Kidney (tissue), 22 donors: ENCODE measurements at places on chromosomes 1 and 21.

GRCh38 chr1:26317612-26318337 is at the start of gene CD52:
Gene CD52, plus strand, starts transcription at chr1:26317958. Its CDS starts 60 bp downstream, at chr1:26318018.
- DNase-seq, result no peak
- H3K27ac ChIP-seq, result no peak within 1 kb of the TSS
- H3K36me3 ChIP-seq, result no peaks in the 10 kb centered on the region
- H3K4me3 ChIP-seq, result no peak within 1 kb of the TSS
- H3K27me3 ChIP-seq, result no peaks in the 10 kb centered on the region
- H3K4me1 ChIP-seq, result peaks cover 3% of the 10 kb centered on the region

DNA sequence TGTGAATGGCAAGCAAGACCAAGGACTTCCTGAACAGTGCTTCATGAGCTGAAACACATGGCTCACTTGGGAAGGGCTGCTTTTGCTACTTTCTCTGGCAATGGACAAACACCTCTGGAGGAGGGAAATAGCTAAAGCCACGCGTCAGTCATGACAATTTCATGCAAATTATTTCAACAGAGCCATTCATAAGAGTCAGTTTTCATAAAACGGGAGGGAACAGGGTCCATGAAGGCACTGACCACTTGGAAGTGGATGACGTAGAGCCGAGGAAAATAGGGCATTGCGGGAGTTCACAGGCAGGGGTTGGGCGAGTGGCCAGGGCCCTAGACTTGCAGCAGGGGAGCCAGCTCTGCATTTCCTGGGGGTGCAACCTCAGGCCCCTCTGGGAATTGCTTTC is 43.9 kb downstream of the SDC3 start:
- H3K4me3 ChIP-seq, result no peak overlapping the region
- H3K36me3 ChIP-seq, result no peaks in the 10 kb centered on the region
- no peaks in the 10 kb centered on the region for H3K27me3 ChIP-seq
- no peaks in the 10 kb centered on the region for H3K4me1 ChIP-seq
- DNase-seq, result no peak

DNA sequence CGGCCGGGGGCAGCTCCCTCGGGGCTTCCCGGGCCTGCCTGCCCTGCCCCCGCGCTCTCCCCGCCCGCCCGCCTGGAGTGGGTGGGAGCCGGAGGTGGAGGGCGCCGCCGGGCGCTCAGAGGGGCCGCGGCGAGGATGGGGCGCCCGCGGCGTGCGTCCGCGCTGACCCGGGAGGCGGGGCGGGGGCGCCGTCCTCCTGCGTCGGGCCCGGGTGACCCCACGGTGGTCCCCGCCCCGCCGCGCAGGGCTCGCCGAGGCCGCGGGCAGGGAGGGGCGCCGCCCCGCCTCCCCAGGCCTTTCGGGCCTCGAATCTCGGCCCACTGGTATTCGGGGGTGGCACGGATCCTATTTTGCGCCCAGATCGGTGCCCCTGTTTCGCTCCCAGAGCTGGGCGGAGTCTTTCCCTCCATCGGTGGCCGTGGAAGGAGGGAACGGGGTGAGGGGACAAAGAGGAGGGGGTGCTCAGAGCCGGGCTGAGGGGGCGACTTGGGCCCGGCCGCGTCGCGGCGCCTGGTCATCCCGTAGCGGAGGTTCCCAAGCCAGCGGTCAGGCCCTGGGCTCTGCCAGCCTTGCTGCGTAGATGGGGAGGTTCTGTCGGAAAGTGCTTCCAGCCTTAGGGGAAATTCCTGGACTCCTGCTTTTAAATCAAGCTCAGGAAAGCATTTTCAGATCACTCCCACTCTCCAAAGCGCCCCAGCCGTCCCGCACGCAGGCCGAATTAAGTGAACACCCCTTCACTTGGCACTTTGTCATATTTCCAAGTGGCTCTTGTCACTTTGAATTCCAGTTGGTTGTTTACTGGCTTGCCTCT is 545 bp downstream of the PATJ start:
- H3K4me3 ChIP-seq, result peak overlapping the region; percentile 73
- no peaks in the 10 kb centered on the region for H3K4me1 ChIP-seq
- no peaks in the 10 kb centered on the region for H3K27me3 ChIP-seq
- DNase-seq, result peak; percentile 76

GRCh38 chr1:33464552-33464951 is 7.9 kb upstream of the ZSCAN20 start:
- no peaks in the 10 kb centered on the region for H3K4me1 ChIP-seq
- H3K27ac ChIP-seq, result no peak overlapping the region
- no peak for DNase-seq
- no peak overlapping the region for H3K4me3 ChIP-seq
- H3K36me3 ChIP-seq, result no peaks in the 10 kb centered on the region

DNA sequence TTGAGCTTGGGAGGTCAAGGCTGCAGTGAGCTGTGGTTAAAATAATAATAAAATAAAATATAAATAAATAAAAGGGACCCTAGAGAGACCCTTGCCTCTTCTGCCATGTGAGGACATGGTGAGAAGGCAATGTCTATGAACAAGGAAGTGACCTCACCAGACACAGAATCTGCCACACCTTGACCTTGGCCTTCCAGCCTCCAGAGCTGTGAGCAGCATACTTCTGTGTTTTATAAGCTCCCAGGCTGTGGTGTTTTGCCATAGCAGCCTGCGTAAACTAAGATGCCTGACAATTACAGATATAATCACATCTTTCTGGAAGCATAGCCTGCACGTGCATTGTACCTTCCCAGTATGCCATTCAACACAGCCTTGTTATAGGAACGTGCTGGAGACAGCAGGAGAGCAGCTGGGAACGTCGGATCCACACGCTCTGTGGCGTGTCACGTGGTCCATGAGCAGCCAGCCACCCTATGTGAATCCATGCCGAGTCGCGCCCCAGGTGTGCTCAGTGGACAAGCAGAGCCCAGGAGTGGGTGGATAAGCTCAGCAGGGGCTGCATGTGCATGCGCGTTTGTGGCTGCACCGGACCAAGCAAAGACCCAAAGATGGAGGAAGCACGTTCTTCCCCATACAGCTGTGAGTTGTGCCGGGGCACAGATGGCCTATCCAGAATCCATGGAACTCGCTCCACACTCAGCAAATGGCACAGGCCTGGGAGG is 17.8 kb downstream of the WNT9A start:
- H3K27ac ChIP-seq, result no peak overlapping the region
- DNase-seq, result no peak
- H3K36me3 ChIP-seq, result no peaks in the 10 kb centered on the region
- no peak overlapping the region for H3K4me3 ChIP-seq

- H3K27me3 ChIP-seq, result no peaks in the 10 kb centered on the region
- no peaks in the 10 kb centered on the region for H3K4me1 ChIP-seq
- H3K36me3 ChIP-seq, result no peaks in the 10 kb centered on the region
- no peak for DNase-seq
These were observed 457.7 kb upstream of the RUNX1 start for GRCh38 chr21:35506771-35507170.

DNA sequence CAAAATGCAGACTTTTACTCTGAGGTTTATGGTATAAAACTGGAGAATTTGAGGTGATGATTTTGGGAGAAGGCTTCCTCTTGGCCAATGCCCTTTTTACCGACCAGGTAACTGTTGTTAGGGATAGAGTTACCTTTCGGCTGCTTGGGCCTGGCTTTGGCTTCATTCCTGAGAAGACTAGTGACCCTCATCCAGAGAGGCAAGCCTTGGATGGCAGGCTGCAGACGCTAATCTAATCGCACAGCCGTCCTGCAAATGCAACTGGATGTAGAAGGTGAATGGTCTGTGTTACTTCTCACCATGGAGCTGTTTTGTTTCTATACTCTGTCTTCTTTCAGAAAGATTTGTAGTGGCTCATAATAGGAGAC is 124.6 kb downstream of the CNIH3 start:
- H3K4me1 ChIP-seq, result no peaks in the 10 kb centered on the region
- H3K27ac ChIP-seq, result no peak overlapping the region
- H3K36me3 ChIP-seq, result no peaks in the 10 kb centered on the region
- no peak overlapping the region for H3K4me3 ChIP-seq
- DNase-seq, result peak; percentile 51

GRCh38 chr1:193960499-193960898 is 774.1 kb upstream of the B3GALT2 start:
- H3K27me3 ChIP-seq, result no peaks in the 10 kb centered on the region
- H3K4me3 ChIP-seq, result no peak overlapping the region
- H3K36me3 ChIP-seq, result no peaks in the 10 kb centered on the region
- DNase-seq, result no peak

DNA sequence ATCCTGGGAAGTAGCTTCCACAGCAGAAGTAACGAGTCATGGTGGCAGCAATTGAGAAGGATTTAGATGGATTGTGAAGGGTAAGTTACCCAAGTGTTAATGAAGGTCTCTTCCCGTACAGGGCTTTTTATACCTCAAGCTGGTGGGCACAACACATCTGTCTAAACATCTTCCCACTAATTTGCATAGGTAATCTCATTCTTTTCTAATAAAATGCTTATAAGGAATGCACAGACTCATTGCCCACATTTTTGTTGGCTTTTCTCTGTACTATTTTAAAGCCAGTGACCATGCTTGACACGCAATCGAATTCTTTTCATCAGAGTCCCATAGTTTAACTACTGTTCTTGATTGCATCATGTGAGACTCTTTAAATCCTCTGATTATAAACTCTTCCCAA is at the start of gene KRTAP7-1:
KRTAP7-1 (minus strand) TSS at position 101 of the 400 bp plus-strand sequence; CDS start at position 40, 61 bp downstream.
- H3K27ac ChIP-seq, result no peak within 1 kb of the TSS
- H3K4me1 ChIP-seq, result no peaks in the 10 kb centered on the region
- no peak for DNase-seq
- H3K4me3 ChIP-seq, result no peak within 1 kb of the TSS
- no peaks in the 10 kb centered on the region for H3K36me3 ChIP-seq

- no peaks in the 10 kb centered on the region for H3K36me3 ChIP-seq
- no peaks in the 10 kb centered on the region for H3K4me1 ChIP-seq
- no peaks in the 10 kb centered on the region for H3K27me3 ChIP-seq
- no peak for DNase-seq
- no peak overlapping the region for H3K27ac ChIP-seq
- H3K4me3 ChIP-seq, result no peak overlapping the region
These were observed 349.3 kb downstream of the USH2A start for GRCh38 chr1:216073793-216074595.

DNA sequence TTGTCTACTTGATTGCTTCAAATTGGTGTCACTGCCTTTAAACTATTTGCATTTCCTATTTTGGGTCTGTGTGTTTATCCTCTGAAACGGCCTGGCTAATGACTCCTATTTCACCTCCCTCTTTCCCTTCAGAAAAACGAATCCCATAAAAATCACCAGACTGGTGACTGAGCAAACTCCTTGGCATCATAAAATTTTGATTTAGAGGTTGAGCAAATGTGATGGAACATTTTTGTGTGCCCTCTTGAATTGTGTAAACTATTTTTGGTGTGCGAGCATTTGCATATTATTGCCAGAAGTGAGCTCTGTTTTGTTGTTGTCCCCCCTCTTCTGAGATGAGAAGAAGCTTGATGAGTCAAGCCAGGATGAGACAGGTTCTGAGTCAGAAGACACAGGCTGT is 316.1 kb downstream of the AJAP1 start:
- no peak overlapping the region for H3K27ac ChIP-seq
- no peak overlapping the region for H3K4me3 ChIP-seq
- H3K36me3 ChIP-seq, result no peaks in the 10 kb centered on the region
- no peak for DNase-seq
- H3K4me1 ChIP-seq, result no peaks in the 10 kb centered on the region

GRCh38 chr21:36325373-36326010 is 5.5 kb downstream of the MORC3 start:
- no peak overlapping the region for H3K27ac ChIP-seq
- H3K36me3 ChIP-seq, result no peaks in the 10 kb centered on the region
- no peaks in the 10 kb centered on the region for H3K27me3 ChIP-seq
- H3K4me3 ChIP-seq, result no peak overlapping the region

- H3K27ac ChIP-seq, result peak overlapping the region; percentile 99
- no peaks in the 10 kb centered on the region for H3K36me3 ChIP-seq
- H3K27me3 ChIP-seq, result no peaks in the 10 kb centered on the region
These were observed 1.3 kb upstream of the RCOR3 start for GRCh38 chr1:211257826-211258225.

DNA sequence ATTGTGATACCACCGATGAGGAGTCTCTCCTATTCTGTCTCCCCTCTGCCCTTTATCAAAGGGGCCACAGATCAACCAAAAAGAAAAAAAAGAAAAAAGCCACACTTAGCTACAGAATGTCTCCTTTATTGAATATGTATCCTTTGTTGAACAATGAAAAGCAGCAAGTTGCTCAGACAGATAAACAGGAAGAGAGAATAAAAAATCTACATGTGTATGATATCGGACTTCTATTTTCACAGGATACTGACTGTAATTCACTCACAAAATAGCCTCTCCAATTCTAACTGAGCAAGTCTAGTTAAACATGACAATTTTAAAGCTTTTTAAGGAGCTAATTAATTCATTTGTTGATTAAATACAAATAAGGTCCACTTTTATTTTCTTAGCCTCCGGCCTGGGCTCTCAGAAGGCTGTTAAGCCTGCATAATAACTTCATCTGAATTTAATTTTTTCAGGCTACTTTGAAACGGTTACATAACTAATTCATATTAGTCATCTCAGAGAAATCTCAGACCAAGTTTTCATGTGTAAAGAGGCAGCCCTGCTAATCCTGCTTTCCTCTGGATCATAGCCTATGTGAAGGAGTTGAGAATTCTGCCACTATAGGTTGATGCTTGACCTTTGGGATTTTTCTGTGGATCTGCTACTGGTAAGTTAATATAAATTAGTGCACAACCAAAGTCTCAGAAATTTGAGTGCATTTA is 304.1 kb upstream of the NR5A2 start:
- no peaks in the 10 kb centered on the region for H3K4me1 ChIP-seq
- H3K27ac ChIP-seq, result no peak overlapping the region
- H3K4me3 ChIP-seq, result no peak overlapping the region
- H3K27me3 ChIP-seq, result no peaks in the 10 kb centered on the region
- no peak for DNase-seq

DNA sequence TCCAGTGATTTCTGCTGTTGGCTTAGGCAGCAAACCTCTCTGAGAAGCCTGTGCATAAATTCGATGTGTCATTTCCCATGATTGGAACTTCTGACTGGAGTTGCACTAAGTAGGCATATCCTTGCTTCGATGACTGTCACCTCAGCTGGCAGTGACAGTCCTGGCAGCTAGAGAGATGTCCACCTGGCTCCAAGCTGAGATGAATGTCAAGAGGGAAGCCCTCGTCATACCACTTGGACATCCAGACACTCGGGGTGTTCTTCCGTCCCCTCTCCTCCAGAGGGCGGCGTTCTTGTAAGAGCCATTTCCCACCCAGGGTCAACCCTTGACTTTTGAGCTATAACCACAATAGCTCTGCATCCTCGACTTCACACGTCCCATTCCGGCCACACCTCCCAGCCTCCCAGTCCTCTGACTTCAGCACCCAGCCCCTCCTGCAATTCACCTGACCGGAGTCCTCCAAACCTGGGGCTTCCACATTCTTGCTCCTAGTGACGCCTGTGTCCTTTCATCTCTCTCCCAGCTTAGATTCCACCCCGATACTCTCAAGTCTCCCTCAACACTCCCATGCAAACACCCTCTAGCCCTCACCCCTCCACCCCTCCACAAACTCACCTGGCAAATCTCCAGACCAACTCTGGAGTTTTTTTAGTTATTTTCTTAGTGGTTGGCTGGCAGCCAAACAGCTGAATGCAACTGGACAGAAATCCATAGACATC is 17.3 kb downstream of the CA6 start:
- H3K36me3 ChIP-seq, result no peaks in the 10 kb centered on the region
- no peaks in the 10 kb centered on the region for H3K4me1 ChIP-seq
- no peak overlapping the region for H3K4me3 ChIP-seq
- DNase-seq, result peak; percentile 31
- no peak overlapping the region for H3K27ac ChIP-seq
- no peaks in the 10 kb centered on the region for H3K27me3 ChIP-seq
